ENCODE measurements at places on chromosomes 11 and 22. TPM values are rescaled to one million over a fixed set of nuclear protein-coding genes. Genes with fewer than 3 reads are reported as not detected.

The KCNJ4 gene
- total RNA-seq, result not detected

The APOBEC3C gene
- 144 TPM for total RNA-seq

The RIMBP3B gene
- total RNA-seq, result not detected

- H3K4me1 ChIP-seq, result peaks cover 5% of the 10 kb centered on the region
- H3K4me3 ChIP-seq, result no peak overlapping the region
- DNase-seq, result no peak
- H3K27me3 ChIP-seq, result no peaks in the 10 kb centered on the region
Observed at GRCh38 chr11:103085758-103086365, 6.1 kb downstream of the DCUN1D5 start.

DNA sequence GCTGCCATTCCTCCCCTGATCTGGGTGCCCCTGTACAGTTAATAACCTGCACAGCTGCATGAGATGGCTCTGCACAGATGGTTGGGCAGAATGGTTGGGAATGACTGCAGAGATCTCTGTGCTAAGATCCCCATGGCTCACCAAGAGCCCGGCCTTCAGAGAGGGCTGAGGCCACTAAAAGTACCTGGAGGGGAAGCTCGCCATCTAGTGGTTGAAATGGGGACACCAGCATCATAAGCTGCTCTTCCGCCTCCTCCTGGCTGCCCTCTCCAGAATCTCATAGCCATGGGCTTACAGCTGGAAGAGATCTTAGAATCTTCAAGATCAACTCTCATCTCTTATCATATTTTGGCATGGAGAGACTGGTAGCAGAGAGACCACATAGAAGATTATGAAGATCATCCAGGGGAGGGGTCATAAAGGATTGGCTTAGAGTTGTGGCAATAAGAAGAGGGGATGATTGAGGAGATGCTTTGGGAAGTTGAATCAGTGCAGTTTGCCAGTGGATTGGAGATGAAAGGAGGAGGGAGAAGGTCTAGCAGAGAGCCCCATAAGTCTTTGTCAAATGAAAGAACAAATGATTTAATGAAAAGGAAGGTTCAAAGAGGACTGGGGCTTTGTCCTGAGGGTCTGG, 22.0 kb upstream of the TLCD5 start:
- peak; percentile 47 for DNase-seq
- no peak overlapping the region for H3K27ac ChIP-seq
- no peak overlapping the region for H3K4me3 ChIP-seq
- H3K36me3 ChIP-seq, result no peaks in the 10 kb centered on the region

Data from natural killer cell (primary cell).